ENCODE measurements at places on chromosomes 6 and 20.

DNA sequence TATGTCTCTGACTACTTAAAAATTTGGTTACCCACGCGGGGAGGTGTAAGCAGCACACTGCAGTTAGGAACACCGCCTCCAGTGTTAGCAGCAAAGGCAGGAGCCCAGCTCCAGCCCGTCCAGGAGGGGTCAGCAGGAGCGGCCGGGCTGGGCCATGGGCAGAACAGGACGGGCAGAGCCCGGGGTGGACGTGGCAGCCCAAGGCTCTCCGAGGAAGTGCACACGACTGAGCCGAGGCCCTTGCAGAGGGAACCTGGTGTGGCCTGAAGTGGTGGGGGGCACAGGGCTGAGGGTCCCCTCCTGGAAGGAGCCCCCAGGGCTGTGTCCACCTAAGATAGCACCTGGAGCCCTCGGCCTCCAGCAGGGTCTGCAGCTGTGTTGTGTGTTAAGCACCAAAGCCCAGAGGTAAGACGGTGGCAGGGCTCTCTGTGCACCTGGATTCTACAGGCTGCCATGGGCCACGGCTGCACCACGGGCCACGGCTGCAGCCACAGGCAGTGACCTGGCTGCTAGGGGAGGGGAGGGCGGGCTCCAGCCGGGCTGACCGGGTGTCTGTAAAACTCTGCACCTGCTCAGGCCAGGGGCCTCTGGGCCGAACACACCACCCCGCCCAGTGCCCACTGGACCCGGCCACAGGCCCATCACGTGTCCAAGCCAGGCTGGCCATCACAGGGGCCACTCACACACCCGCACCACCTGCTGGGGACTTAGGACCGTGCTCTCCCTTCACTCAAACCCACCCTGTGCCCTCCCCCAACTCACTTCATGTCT is 6.6 kb downstream of the SLC2A4RG start:
- DNase-seq, result no peak

DNA sequence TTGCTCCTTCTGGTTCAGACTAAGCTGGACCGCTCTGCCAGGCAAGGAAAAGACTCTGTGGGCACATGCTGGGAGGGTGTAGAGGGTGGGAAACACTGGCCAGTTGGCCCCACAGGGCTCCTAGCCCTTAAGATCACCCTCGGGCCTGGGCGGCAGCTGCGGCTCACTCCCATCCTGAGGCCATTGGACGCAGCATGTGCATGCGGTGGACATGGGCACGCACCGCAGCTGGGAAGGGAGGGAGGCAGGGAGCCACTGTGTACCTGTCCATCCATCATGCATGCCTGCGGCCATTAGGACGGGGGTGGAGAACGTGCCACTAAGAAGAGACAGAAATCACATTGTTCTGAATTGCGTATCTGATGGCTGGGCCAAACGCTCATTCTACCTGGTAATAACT is 140.1 kb upstream of the THBS2 start:
- DNase-seq, result no peak

DNA sequence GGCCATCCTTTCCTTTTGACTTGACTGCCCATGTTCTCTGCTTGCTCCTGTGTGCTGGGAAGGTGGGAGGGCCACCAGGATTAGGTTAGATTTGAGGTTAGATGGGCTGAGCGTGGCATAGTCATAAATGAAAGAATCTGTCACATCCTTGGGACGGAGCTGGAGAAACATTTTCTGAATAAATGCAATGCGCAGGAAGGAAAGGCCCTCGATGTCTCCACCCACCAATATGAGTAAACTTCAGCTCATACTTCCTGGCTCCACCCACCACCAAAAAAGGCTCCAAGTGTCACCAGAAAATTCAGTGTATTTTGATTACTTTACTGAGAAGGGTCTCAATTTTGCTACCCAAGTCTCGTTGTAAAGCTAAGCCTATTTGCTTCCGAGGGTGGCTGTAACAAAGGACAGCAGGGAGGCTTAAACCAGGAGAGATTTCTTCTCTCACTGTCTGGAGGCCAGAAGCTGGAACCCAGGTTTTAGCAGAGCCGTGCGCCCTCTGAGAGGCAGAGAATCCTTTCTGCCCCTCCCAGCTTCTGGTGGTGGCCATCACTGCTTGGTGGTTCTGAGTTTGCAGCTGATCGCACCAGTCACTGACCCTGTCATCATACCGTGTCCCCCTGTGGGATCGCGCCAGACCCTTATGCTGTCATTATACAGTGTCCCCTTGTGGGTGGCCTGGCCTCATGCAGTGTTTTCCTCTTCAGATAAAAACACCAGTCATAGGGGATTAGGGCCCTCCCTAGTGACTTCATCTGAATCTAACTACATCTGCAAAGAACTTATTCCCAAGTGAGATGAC is 137.8 kb downstream of the TTLL2 start:
- no peak for DNase-seq

GRCh38 chr6:1747003-1747402 is 137.3 kb downstream of the FOXC1 start:
- no peak for DNase-seq

- no peak for DNase-seq
These were observed 114.8 kb downstream of the EYA4 start for GRCh38 chr6:133355922-133356321.

DNA sequence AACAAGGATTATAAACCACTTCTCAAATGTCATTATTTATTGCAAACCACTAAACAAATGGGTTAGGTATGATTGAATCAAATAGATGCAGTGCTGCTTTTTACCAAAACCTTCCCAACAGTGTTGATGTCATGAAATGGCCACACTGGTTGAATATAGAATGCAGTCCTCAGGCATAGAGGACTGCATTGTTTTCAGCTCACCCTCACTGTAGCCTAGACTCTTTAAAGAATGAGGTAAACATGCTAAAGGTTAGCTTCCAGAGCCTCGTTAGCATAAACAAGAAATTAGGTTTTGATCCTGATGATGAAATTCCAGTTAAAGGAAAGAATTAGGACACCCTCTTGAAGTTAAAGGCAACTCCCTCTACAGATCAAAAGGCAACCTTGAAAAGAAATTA is 224.3 kb downstream of the ALDH8A1 start:
- no peak for DNase-seq

GRCh38 chr6:75436869-75437268 is 56.7 kb downstream of the FILIP1 start:
- DNase-seq, result no peak

DNA sequence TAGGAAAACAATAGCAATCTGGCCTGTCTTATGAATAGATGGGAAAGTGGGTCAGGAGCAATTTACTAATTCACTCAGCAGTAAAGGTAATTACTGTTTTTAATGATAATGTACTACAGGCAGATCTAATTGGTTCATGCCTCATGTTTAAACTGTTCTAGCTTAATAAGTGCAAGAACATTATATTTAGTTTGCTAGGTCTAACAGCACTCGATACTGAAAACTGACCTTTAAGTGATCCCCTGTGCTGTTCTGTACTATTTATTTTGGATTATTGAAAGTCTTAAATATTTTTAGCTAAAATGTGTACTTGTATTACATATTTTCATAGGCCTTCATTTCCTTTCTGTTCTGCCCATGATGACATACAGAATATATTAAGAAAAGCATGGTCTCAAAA is 998.0 kb upstream of the GJE1 start:
- no peak for DNase-seq

- no peak for DNase-seq
These were observed 376.7 kb upstream of the CITED2 start for GRCh38 chr6:139751179-139751578.

DNA sequence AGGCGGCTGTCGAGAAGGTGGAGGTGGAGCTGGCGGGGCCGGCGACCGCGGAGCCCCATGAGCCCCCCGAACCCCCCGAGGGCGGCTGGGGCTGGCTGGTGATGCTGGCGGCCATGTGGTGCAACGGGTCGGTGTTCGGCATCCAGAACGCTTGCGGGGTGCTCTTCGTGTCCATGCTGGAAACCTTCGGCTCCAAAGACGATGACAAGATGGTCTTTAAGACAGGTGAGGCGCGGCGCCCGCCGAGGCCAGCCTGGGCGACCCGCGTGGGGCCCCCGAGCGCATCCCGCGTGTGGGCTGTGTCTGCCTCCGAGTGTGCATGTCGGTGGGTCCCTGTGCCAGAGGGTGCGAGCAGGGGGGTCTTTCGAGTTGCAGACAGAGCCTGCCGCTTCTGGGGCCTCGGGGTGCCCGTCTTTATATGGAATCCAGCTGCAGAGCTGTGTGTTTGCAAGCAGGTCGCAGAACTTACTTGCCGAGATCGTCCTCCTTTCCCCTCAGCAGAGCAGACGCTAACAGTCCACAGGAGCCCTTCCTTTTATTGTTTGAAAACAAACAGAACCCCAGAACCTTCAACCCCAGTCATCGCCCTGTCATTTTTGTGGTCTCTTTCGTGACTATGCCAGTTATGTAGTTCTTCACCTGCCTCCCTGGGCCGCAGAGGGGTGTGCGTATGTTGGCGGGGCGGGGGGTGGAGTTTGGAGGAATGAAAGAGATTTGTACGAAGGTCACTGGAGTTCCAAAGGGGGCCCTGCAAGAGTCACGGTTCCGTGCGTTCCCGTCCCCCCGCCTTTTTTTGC is 766 bp downstream of the SLC16A10 start:
- DNase-seq, result peak; percentile 52

GRCh38 chr6:32439602-32440214 is at the start of gene HLA-DRA:
TSS of gene HLA-DRA (plus strand) at chr6:32439887. CDS start at chr6:32439951, 64 bp downstream.
- DNase-seq, result no peak

GRCh38 chr20:6726761-6727160 is 40.7 kb upstream of the BMP2 start:
- DNase-seq, result no peak

- DNase-seq, result no peak
These were observed 172.6 kb downstream of the BMP2 start for GRCh38 chr20:6940048-6940447.

DNA sequence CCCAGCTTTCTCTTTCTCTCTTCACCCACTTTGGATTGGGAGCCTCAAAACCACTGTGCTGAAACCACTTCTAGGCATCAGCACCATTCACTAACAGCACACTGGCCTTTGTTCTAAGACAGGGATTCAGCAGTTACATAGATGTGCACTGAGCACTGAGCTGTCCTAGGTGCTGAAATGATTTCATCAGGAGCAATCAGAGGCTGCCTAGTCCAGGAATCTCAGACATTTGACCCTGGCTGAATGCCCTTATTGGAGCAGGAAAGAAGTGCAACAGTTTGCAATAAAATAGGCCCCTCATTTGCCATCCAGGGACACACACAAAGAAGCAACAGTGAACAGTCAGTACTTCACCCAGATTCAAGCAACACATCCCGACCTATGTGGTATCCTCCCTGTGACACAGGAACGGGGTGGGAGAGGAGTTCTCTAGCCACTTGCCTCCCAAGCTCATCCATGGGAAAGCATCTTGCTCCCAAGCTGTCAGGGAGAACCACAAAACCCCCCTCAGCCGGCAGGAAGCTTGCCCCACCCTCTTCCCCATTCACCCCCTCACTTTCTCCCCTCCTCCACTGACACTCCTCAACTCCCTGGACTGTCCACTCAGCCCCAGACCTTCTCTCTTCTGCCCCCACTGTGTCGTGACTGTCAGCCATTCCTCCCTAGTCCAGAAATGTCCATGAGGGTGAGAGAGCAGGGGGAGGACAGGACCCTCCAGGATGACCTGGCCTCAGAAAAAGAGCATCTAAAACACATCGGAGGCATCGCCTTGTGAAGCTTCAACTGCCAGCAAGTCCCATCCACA is 304.4 kb downstream of the PREX1 start:
- DNase-seq, result no peak

DNA sequence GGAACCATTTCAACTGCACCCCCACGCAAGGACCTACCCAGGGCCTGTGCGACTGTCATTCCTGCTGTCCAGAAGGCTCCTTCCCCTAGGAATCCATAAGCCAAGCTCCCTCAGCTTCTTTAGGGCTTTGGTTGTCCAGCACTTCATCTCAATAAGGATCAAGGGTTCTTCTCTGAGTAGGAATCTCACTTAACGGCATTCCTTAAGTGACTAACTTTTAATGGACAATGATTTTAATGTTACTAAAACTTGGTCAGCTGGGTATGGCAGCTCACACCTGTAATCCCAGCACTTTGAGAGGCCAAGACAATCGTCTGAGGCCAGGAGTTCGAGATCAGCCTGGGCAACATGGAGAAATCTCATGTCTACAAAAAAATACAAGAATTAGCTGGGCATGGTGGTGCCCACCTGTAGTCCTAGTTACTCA is 13.4 kb downstream of the UBE2V1 start:
- no peak for DNase-seq

- no peak for DNase-seq
These were observed 27.5 kb upstream of the TAF8 start for GRCh38 chr6:42022755-42023384.

DNA sequence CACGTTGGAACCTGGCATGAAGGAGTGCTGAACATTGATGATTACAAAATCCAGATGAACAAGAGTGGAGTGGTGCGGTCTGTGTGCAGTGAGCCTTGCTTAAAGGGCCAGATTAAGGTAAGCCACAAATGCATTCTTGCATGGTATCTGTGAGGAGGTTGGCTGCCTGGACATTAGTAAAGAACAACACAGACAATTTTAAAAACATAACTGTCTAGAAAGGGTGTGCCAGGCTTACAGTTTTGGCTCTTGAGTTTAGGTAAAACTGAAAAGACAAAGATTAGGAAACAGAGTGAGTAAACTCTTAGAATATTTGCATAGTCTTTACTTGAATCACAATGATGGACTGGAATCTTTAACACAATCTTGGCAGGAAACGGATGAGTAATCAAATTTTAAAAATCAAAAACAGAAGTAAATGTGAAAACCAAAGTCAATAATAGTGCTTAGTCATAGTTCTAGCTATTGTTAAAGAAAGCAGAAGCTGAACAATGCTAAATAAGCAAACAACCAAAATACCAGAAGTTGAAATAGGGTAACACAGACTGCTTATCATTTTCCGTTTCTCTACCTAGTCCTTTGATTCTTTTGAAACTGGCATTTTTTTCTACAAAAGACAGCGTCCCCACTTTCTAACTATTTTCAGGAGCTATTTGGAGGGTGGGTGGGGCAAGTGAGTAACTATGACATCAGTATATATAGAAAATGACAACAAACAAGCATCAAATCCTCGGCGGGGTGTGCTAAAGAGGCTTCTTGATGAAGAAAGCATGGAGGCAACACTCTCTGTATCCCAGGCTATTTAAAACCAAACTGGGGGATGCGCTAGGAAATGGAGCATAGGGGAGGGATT is 185.8 kb upstream of the RAB32 start:
- DNase-seq, result no peak

DNA sequence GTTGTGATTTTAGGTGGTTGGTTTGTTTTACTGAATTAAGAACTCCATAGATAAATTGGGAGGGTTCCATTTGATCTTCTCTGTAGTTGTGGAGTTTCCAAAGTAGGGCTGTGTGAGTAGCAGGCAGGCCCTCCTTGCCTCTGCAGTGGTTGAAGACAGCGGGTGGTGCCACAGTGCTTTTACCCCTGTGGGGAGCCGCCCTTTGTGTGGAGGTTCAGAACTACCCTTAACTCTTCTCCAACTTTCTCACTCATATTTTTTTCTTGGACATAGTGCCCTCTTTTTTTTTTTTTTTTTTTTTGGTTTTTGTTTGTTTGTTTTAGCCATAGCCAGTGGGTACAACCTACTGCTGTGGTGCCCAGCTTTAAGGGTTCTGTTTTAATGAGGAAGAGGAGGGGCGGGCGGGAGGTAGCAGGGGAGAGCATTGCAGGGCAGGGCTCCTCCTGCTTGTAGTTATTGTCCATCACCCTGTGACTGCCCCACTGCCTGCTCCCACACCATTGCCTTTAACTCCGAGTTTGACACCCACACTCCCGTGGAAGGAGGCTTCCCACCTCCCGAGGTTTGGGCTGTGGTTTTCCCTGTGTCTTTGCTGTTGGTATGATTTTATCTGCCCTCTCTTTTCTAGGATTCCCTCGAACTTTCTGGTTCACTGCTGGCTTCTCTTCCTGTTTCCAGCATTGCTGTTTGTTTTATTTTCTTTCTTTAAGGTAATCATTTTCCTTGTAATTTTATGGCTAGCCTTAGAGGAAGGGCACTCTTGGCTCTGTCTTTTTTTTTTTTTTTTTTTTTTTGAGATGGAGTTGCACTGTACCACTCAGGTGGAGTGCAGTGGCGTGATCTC is 50.7 kb downstream of the TIAM2 start:
- DNase-seq, result no peak
